AG09309 (cell line): ENCODE measurements at places on chromosomes 7 and 10.
A peak's percentile ranks its signal among the peaks of the same experiment; 100 is the strongest.

- DNase-seq: peak; percentile 33
Observed at GRCh38 chr7:106757846-106758245, 96.9 kb upstream of the CCDC71L start.

DNA sequence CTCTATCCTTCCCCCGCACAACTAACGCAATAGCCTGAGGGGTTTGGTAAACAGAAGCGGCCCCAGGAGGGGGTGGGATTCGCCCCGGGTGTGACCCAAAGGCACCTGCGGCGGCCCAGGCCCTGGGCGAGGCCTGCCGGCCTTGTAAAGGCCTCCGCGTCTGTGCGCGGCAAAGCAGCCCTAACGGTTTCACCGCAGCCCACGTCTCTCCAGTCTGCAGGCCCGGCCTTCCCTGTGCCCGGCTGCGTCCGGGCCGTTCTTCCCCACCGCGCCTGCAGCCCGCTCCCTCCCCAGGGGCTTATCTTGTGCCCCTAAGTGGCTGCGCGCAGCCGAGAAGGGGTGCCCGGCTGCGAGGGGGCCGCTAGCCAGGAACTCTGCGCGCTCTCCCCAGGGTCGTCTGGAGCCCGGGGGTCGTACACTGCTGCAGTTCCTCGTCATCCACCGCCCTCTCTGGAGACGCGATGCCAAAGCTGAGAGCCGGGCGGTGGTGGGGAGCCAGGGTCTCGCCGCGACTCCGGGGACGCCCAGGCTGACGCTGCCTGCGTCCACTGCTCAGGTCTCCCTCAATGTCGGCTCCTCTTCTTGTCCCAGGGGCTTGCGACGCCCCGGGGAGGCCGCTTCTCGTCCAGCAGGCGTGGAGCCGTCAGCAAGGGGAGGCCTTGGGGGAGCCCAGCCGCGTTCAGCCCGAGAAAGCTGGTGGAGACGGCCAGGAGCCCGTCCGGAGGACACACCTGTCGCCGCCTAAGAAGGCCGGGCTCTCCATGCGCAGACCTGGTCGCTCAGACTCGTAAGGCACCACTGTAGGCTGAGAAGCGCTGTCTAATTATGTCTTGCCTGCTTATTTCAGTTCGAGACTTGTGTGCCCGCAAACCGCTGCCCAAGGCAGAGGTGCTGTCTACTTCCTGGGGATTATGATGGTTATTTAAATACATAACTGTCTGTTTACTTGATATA lies 132.3 kb downstream of the SPAG6 start:
- DNase-seq: no peak

DNA sequence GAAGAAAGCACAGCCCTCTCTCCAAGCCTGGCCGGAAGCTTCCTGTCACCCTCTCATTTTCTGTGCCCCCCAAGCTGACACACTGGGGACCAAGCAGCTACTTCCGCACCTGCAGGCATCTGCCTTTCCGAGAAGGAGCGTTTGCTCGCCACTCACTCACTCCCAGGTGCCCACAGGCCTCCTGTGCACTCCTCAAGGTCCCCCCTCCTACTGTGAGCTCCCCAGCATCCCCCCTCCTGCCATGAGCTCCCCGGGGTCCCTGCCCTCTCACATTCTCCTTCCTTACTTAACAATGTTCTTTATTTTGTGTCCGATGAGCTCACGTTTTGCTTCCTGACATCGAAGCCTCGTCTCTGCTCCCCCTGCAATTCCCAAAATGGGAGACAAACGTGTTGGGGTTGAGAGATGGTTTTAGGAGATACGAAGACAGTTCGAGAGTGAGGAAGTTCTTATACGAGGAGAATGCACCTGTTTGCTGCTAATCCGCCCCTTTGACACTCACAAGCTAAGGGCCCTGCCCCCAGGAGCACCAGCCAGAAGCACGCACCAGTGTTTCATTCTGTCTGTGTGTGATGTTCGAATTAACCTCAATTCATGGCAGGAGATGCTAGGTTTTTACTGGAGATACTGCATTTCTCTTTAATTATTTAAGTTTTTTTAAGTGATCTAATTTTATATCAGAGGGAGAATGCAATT lies 70.2 kb downstream of the PDGFA start:
- DNase-seq: no peak

GRCh38 chr10:48477141-48477540 lies 127.7 kb downstream of the ARHGAP22 start:
- DNase-seq: no peak

- no peak for DNase-seq
Observed at GRCh38 chr7:25638590-25639244, 410.4 kb upstream of the NPVF start.

GRCh38 chr10:11535346-11535959 lies 76.0 kb downstream of the USP6NL start:
- DNase-seq: no peak

- DNase-seq: no peak
Observed at GRCh38 chr7:111137296-111138192, 46.6 kb downstream of the LRRN3 start.

GRCh38 chr7:6317797-6318438 lies 45.5 kb upstream of the CYTH3 start:
- no peak for DNase-seq

- peak; percentile 23 for DNase-seq
Observed at GRCh38 chr7:149558149-149558861, 60.7 kb upstream of the ZNF746 start.

GRCh38 chr7:108347616-108348015 lies 108.6 kb downstream of the NRCAM start:
- peak; percentile 3 for DNase-seq

- no peak for DNase-seq
Observed at GRCh38 chr7:157541295-157542067, 204.7 kb downstream of the DNAJB6 start.

GRCh38 chr7:122255454-122255853 lies 49.1 kb downstream of the FEZF1 start:
- no peak for DNase-seq

GRCh38 chr10:71045204-71045809 lies 156.9 kb upstream of the PCBD1 start:
- DNase-seq: no peak
